ENCODE measurements at places on chromosomes 1 and 21.
A peak's percentile ranks its signal among the peaks of the same experiment; 100 is the strongest.

DNA sequence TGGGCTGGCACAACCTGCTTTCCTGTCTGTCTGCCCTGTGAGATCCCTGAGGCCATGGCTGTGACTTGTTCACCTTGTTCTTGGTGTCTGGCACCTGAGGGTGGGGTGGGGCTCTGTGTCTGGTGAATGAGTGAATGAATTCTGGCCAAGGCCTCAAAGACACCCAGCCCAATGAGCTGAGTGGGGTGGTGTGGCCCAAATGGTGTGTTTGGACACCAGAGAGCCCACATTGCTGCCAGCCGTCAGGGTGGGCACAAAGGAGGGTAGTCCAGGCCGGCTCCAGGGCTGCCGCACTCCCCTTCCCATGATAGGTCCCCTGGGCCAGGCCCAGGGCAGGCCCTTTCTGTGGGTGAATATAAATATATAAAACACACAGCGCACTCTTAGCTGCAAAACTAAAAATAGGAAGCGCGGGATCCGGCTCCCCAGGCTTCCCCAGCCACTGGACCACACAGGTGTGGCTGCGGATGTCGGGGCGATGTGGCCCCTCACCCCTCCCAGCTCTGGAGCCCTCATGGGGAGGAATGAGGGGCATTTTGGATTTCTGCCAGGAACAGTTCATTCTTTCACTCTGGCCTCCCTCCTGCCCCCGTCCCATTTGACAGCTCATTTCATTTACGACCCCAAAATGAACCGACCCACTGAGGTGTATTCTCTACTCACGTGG, 33.3 kb downstream of the RUNX3 start:
- no peak for DNase-seq

DNA sequence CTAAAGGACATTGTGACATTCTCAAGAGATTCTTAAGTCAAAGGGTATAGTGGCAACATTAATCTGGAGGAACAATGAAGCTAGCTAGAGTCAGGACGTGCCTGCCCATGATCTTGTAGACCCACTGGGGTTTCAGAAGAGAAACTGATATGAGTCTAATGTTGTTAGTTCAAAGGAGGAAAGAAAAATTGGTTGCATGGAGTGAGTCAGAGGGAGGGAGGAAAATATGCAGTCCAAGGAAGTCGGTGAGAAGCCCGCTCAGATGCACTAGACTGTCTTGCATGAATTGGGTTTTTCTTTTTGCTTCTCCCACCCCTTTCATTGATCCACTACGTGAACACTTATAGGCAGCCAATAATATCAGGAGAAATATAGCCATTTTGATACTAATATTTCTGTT, 53.8 kb upstream of the SYT14 start:
- no peak for DNase-seq

- DNase-seq, result no peak
These were observed 105.7 kb downstream of the PLPPR5 start for GRCh38 chr1:98898940-98899339.

- DNase-seq, result no peak
These were observed 35.1 kb downstream of the SLC2A1 start for GRCh38 chr1:42923367-42924081.

DNA sequence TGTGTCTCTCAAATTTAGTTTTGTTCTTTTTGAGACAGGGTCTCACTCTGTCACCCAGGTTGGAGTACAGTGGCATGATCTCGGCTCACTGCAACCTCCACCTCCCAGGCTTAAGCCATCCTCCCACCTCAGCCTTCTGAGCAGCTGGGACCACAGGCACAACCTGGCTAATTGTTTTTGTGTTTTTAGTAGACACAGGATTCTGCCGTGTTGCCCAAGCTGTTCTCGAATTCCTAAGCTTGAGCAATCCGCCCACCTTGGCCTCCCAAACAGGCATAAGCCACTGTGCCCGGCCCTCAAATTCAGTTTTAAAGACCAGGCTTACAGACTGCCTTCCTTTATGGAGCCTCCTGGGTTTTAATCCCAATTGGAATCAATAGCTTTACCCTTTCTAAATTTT, 83.7 kb upstream of the SELENON start:
- no peak for DNase-seq

DNA sequence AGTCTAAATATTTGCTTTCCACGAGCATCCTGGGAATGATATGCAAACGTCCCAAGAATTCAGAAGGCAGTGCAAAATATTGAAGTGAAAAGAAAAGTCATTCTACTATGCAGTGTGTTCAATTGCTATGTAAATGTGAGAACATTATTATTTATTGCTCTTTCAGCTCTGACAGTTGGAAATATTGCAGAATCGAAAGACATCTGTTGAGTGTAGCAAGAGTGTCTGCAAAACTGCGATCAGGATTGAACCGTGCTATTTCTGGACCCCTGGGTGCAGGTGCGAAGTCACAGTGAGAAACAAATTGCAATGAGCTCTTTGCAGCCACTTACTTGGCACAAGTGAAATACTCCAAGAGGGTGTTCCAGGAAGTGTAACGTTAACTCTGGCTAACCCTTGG, 566.4 kb downstream of the AJAP1 start:
- DNase-seq, result no peak

- no peak for DNase-seq
These were observed 21.9 kb downstream of the SYNJ1 start for GRCh38 chr21:32705901-32706300.

DNA sequence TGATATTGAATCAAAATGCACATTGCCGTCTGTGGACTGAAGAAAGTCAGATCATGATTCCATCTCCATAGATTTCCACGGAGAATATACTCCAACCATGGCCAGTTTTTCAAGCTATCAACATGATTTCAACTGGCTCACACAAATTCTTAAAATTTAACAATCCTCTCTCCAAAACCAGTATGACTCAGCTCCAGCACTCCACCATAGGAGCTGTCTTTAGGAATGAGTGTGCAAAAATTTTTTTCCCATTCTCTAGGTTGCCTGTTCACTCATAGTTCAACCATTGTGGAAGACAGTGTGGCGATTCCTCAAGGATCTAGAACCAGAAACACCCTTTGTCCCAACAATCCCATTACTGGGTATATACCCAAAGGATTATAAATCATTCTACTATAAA, 40.8 kb downstream of the RGL1 start:
- no peak for DNase-seq

DNA sequence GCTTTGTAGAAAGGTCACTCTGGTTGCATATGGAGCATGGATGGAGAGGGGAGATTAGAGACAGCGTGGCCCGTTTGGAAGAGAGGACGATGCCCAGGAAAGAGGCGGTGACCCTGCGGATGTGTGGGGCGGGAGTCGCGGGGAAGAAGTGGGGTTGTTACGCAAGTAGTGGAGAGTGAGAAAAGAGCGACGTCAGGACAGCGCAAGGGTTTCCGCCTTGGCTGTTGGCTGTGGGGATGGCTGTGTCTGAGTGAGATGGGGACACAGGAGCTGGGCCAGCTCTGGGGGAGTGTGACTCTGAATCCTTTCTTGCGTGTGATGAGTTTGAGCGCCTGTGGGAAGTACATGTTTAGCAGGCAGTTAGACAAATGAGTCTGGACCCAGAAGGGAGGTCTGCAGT, 3.8 kb downstream of the B4GALT2 start:
- DNase-seq, result no peak

DNA sequence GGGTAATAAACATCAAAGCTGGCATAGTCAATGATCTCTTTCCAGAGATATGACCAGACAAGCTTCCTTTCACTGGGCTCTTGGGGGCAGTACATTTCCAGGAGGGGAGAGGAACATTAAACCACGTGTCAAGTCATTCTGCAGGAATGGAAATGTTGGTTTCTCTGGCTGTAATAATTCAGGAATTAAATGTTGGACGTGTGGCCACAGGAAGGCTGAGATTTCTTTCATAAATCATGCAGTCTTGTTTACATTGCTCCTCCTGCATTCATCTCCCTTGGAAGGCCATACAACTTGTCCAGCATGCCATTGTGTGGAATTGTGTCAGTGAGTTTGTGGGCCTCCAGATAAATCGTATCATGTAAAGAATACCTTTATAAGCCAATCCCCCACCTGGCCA, 259.2 kb downstream of the ADGRL2 start:
- DNase-seq, result no peak

DNA sequence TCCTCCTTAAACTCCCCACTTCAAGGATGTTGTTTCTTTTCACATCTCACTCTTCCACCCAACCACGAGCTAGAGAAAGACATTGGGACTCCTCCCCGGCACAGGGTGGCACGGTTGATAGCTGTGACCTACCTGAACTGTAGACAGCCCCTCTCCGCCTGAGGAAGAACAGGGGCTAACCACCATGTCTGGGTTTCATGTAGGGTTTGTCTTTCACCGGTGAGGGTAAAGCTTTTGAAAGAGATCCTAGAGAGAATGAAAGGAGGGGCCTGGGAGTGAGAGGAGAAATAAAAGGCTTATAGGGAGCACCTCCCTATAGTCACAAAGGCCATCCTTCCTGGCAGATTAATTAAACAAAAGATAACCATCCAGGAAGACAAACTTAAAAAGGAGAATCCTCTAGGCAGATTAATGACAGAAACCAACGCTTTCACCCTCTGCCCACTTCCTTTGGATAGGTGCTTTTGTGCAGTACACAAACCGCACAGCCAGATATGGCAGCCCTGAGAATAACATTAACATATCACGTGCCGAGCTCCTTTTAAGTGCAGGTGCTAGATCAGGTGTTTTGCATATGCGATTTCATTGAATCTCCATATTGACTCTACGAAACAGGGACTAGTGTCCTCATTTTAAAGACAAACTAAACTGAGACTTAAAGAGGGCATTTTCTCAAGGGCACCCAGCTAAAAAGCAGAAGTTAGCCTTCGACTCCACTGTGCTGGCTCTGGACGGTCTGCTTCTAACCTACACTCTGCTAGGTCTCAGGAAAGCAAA, 178.1 kb upstream of the RUNX1 start:
- DNase-seq, result no peak

DNA sequence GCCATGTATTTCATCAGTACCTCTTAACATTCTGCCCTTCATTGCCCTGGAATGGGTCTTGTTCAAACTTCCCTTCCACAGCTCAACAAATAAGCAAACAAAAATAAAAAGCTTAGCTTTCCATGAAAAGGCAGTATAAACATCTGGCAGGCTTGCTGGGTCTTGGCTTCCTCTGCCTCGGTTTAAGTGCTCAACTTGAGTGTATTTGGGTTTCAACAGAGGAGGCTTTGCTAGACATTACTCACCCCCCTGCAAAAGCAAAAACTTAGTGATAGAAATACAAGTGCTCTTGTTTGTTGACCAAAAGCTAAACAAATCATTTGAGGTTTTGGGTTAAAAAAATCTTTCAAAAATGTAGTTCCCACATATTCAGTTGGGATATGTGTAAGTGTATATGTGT, 518.5 kb downstream of the PLPP3 start:
- no peak for DNase-seq

GRCh38 chr1:19007491-19008441, 51.3 kb upstream of the IFFO2 start:
- no peak for DNase-seq

- no peak for DNase-seq
These were observed 49.0 kb upstream of the ETS2 start for GRCh38 chr21:38756746-38757145.

- no peak for DNase-seq
These were observed 12.3 kb upstream of the OR10J5 start for GRCh38 chr1:159548126-159548525.

DNA sequence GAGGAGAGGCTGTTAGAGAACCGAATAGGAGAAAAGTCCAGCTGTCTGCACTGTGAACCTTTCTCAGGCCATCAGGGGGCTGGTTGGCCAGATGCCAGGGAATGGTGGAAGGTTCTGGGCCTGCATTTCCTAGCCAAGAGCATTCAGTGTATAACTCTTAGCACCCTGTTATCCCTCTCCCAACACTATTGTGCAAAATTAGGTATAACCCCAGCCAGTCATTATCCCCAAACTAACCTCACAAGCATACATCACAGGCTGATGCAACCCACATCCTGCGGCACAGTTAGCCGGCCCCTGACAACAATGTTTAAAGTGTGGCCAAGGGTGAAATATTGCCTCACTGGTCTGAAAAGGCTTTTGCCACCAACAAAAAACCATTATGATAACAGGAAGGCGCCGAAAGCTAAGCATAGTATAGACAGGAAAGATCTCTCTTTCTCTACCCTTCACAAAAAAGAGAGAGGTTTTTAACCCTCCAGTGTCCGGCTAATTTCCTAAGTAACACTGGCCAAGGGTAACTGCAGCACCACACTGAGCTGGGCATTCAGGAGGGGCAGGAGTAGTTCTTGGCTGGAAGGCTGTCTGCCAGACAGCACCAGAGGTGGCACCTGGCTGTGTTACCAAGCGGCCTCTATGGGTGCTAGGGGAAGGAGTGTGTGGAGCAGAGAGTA, 77.3 kb upstream of the BCAR3 start:
- DNase-seq, result no peak

- no peak for DNase-seq
These were observed 1.7 kb downstream of the PIP5K1A start for GRCh38 chr1:151199873-151200581.

DNA sequence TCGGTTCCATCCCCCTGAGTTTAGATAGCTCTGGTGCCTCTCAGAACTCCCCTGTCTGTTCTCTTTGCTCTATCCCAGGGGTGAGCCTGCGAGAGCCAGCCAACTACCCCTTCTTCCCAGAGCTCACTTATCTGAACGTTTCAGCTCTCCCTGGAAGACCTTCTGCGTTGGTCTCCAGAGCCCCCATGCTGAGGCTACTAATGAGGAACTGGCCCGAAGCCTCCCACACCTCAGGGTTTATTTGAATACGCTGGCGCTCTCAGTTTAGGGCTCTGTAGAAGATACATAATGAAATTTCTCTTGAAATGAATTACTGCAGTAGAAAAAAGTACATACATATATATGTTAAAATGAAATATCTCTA, 43.5 kb downstream of the TCEANC2 start:
- DNase-seq, result no peak

DNA sequence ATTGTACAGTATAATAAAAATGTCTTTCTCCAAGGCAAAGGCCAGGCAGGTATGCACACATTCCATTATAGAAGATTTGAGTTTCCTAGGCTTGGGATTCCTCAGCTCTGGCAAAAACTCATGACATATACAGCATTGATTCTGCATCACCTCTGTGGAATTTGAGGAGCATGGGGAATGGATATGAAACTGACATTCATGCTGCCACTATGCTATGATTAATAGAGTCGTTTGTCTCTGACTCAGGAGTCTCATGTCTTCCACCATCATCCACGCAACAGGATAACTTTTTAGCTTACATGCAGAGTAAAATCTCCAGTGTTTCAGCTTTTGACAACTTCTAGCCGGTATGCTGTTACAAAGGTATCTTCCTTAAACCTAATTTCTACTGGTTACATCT, 49.8 kb upstream of the ADORA3 start:
- DNase-seq, result no peak

- no peak for DNase-seq
These were observed 4.1 kb downstream of the ATP2B4 start for GRCh38 chr1:203630697-203631096.

DNA sequence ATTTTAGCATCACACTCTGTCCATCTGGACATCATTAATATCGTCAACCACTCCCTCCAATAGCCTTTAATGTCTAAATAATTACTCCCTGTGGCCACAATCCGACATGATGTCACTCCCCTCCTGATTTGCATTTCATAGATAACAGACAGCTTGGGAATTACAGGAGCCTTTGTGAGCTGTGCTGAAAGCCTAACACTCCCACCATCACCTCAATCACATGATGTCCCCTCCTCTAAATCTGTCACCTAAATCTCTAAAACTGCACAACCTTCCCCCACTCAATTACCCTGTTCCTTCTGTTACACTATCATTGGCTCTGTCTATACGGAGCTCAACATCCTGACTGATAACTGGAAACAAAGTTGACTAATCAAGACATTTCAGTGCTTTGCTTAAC, 14.3 kb downstream of the NHLH2 start:
- no peak for DNase-seq

GRCh38 chr1:18400347-18401102, 80.2 kb upstream of the KLHDC7A start:
- no peak for DNase-seq

- peak; percentile 81 for DNase-seq
These were observed at the start of gene LRRC40 for GRCh38 chr1:70205434-70206118. Gene LRRC40 (minus strand): TSS chr1:70205579. CDS start chr1:70205540, 39 bp downstream.

Data from GOT3 (cell line).